NCI-H69 (cell line): ENCODE measurements at places on chromosomes 6 and 20.
A peak's percentile ranks its signal among the peaks of the same experiment; 100 is the strongest.

GRCh38 chr6:103269581-103269980 lies 1590.1 kb downstream of the HACE1 start:
- DNase-seq, result peak; percentile 38

- peak; percentile 83 for DNase-seq
Observed at GRCh38 chr6:34025861-34026260, 120.0 kb downstream of the GRM4 start.

DNA sequence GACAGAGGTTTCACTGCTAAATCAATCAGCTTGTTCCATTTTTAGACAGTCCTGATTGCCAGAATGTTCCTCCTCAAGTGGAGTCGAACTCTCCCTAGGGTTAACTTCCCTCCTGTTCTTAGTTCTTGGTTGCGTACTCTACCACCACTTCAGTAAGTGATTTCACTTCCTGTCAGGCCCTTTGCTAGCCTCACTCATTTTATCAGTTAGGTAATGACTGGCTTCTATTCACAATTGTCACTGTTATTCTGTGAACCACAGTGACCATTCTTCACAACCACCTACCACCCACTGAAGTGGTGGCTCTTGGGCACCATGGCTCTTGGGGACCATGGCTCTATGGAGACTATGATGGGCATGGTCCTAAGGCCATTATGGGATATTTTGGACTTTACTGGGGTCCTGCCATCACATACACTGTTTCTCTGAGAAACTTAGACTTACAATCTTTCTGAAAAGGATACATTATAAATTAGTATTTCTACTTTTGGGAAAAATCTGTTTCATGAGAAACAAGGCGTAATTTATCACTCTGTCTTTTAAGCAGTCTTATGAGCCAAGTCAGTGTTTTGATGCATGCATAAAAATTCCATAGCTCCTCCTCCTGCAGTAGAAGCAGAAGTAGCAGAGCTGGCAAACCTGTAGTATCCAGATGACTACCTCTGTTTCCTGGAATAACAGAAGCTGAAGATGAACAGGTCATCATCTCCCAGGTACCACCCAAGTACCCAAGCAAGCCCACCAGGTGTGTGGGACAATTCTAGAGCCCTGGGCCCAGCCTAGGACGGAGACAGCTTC lies 66.3 kb downstream of the ATXN1 start:
- no peak for DNase-seq

DNA sequence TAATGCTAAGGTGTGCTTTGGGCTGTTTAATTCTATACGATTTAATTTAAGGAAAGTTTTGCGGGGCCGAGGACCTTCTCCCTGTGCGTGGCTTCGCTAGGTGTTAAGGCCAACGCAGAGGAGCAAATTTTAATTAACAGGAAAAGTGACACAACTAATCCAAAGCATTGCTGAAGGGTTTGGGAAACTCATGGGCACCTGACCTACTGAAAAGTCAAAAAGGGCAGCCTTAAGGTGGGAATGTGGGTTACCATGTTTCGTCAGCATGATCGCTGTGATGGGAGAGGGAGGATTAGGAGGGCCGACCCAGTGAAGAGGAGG lies 415 bp upstream of the CUL9 start:
- DNase-seq, result no peak

GRCh38 chr6:103874575-103874974 lies 985.1 kb downstream of the HACE1 start:
- no peak for DNase-seq

DNA sequence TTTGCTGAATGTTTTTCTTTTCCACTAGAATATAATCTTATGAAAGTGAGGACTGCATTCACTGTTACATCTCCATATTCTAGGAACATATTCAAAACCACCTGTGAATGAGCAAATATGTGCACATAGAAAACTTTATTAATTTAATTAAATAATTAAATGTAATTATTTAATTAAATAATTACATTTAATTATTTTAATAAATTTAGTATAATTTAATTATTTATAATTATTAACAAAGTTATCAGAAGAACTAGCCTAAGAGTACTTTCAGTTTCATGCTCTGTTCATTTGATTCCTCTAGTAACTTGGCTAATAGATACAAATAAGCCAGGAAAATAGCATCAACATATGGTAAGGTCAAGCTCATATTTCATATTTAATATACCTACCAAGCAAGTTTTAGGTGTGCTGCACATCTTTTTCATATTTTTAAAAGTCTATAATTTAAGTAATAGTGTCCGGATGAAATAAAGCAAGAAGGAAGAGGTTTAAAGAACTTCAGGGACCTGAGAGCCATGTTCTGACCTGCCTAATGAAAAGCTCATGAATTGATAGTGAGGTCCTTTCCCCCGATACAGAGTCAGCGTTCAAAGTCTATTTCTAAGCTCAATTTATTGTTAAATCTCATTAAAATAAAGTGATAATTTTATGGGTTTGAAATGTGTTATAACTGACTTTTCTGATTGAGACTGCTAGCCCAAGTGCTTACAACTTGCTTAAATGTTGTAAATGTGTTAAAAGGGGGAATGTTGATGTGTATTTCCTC lies 361.4 kb upstream of the FLRT3 start:
- DNase-seq, result no peak

DNA sequence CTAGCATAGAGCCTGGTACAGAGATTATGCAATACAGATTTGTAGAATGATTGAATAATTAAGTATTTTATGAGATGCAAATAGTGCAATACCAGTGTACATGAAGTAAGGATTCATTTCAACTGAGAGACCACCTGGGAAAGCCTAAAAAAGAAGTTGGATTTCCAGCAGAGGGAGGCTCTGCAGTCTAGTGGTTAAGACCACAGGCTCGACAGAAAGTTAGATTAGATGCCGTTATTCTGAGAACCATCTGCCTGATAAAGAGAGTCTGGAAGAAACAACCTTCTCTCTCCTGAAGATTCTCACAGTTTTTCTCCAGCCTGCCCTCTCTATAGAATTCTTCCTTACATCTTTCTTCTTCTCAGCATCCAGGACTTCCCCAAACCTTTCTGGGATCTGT lies 13.6 kb upstream of the TNFRSF21 start:
- DNase-seq, result no peak
